Bronchus fibroblast of lung (primary cell): ENCODE measurements at places on chromosomes 12 and 14. TPM values are rescaled to one million over a fixed set of nuclear protein-coding genes. Genes with fewer than 3 reads are reported as not detected.

Gene PIWIL1
- total RNA-seq: not detected in 2 replicates

Gene ALDH2
- total RNA-seq: 31.7 and 32.6 TPM in 2 replicates

Gene GPR68
- 0.30 and 0.84 TPM in 2 replicates for total RNA-seq

Gene TMEM30B
- 1.2 and 2.7 TPM in 2 replicates for total RNA-seq

Gene SERPINA12
- not detected in 2 replicates for total RNA-seq

Gene SLC41A2
- total RNA-seq: 4.8 and 4.9 TPM in 2 replicates

Gene KRT78
- total RNA-seq: not detected in 2 replicates

Gene HECTD4
- 4.9 and 5.7 TPM in 2 replicates for total RNA-seq

Gene RABGGTA
- 32.1 and 33.9 TPM in 2 replicates for total RNA-seq

Gene IL22
- total RNA-seq: not detected in 2 replicates

Gene TEX52
- not detected in 2 replicates for total RNA-seq

Gene LARP4
- 13.5 and 14.6 TPM in 2 replicates for total RNA-seq

Gene MED13L
- 23.0 and 35.6 TPM in 2 replicates for total RNA-seq

Gene RNASE4
- 12.1 and 12.9 TPM in 2 replicates for total RNA-seq

Gene MIP
- total RNA-seq: not detected in 2 replicates

Gene NGB
- total RNA-seq: not detected in 2 replicates

Gene RIC8B
- 7.0 and 8.2 TPM in 2 replicates for total RNA-seq

Gene AKAP3
- total RNA-seq: 0.67 and 1.3 TPM in 2 replicates

Gene CLEC4D
- total RNA-seq: not detected in 2 replicates

Gene RPGRIP1
- not detected in 2 replicates for total RNA-seq

Gene PCED1B
- 0.17 and 1.0 TPM in 2 replicates for total RNA-seq

Gene ZFHX2
- total RNA-seq: 0.15 and 0.17 TPM in 2 replicates

Gene MYRFL
- not detected in 2 replicates for total RNA-seq

Gene NXPH4
- 0.50 and 1.5 TPM in 2 replicates for total RNA-seq

Gene SDR9C7
- total RNA-seq: not detected in 2 replicates

Gene ASB2
- 0.15 TPM in 1 of 2 replicates, not detected in the other for total RNA-seq

Gene CCDC175
- total RNA-seq: not detected in 2 replicates

Gene INSM2
- total RNA-seq: not detected in 2 replicates

Gene A2ML1
- total RNA-seq: not detected in 2 replicates

Gene ADAMTS20
- total RNA-seq: not detected in 2 replicates

Gene LRTM2
- total RNA-seq: not detected in 2 replicates

Gene FLRT2
- 2.2 and 6.1 TPM in 2 replicates for total RNA-seq

Gene CCDC88C
- total RNA-seq: 0.59 and 0.67 TPM in 2 replicates

Gene MYO1H
- total RNA-seq: not detected in 2 replicates

Gene NFE2
- total RNA-seq: 0.15 and 0.34 TPM in 2 replicates

Gene KLRG1
- 0.45 and 1.7 TPM in 2 replicates for total RNA-seq

Gene MAP1LC3B2
- 0.17 and 0.30 TPM in 2 replicates for total RNA-seq

Gene HIF1A
- 403 and 419 TPM in 2 replicates for total RNA-seq

Gene TAC3
- 0.34 TPM in 1 of 2 replicates, not detected in the other for total RNA-seq

Gene EXOC5
- 28.8 and 33.8 TPM in 2 replicates for total RNA-seq

Gene TAS2R42
- total RNA-seq: not detected in 2 replicates

Gene WSB2
- 86.2 and 107 TPM in 2 replicates for total RNA-seq

Gene ENDOU
- not detected in 2 replicates for total RNA-seq

Gene DCN
- 473 and 502 TPM in 2 replicates for total RNA-seq

Gene DHRS2
- not detected in 2 replicates for total RNA-seq

Gene KRT74
- not detected in 2 replicates for total RNA-seq

Gene LYZ
- total RNA-seq: not detected in 2 replicates

Gene HOTAIR
- not detected in 2 replicates for total RNA-seq

Gene MDGA2
- total RNA-seq: under 0.01 TPM in 1 of 2 replicates, not detected in the other

Gene TAS2R20
- total RNA-seq: under 0.01 TPM in 1 of 2 replicates, not detected in the other

Gene FAR2
- 6.7 and 7.1 TPM in 2 replicates for total RNA-seq

Gene NOXRED1
- total RNA-seq: not detected in 2 replicates

Gene CLMN
- 0.17 and 0.30 TPM in 2 replicates for total RNA-seq

Gene OTX2
- total RNA-seq: not detected in 2 replicates

Gene LRP10
- 52.8 and 53.1 TPM in 2 replicates for total RNA-seq

Gene KRT80
- 0.15 and 0.17 TPM in 2 replicates for total RNA-seq

Gene KLHL33
- 0.30 and 0.50 TPM in 2 replicates for total RNA-seq

Gene SRRM4
- not detected in 2 replicates for total RNA-seq
